ENCODE measurements at places on chromosomes 16 and 17. TPM values are rescaled to one million over a fixed set of nuclear protein-coding genes. Genes with fewer than 3 reads are reported as not detected.

DNA sequence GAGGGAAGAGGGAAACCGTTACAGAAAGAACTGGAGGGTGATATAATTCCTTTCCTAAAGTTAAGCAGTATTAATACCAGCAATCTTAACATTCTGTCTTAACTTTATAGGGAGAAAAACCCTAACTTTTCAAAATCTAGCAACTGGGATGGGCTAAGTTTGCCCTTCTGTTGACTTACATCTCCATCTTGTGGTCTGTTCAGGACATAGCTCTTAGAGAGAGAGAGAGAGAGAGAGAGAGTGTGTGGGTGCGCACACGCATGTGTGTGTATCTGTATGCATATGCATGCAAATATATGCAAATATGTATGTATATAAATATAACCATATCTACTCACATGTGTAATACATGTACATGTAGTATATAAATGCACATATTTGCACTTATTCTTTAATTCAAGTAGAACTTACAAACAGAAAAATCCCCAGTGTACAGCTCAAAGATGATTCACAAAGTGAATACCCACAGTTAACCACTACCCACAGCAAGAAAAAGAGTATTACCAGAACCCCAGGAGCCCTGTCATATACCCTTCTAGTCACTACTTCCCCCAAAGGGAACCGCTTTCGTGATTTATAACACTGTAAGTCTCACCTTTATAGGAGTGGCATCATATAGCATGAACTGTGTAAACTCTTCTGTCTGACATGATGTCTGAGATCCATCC lies 46.5 kb downstream of the STX8 start:
- DNase-seq, result no peak

GRCh38 chr16:65622151-65622550 lies 500.3 kb upstream of the CDH11 start:
- DNase-seq, result no peak

- no peak for DNase-seq
These were observed 671 bp downstream of the CHMP6 start for GRCh38 chr17:80992077-80992947.

GRCh38 chr17:42547698-42548069 lies 5.0 kb upstream of the HSD17B1 start:
- no peak for DNase-seq

CPHXL2 gene
- not detected for polyA plus RNA-seq
